Activated CD8-positive, alpha-beta memory T cell treated with anti-CD3 and anti-CD28 coated beads, Interleukin-2, amount 10 ng/mL, durations not matched to agents 7 days and 5 days (primary cell): ENCODE measurements at places on chromosomes 12 and 14.

DNA sequence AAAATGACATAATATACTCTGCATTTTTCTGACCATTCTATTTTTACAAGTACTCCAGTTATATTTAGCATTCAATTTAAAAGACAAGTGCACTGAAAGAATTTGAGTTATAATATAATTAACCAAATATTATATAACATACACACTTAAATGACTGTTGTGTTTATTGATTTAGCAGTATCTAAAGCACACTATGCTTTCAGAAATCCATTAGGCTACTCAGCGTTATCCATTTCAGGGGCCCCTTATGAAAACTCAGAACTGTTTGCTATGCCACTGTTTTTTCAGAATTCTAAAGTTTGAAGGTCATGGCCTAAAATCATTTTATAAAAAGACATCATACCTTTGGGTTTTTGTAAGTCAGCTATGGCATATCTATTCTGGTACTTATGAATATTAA, 57.1 kb downstream of the HECTD4 start:
- H3K36me3 ChIP-seq: no peaks in the 10 kb centered on the region
- no peak overlapping the region for H3K27ac ChIP-seq
- H3K4me3 ChIP-seq: no peak overlapping the region
- peaks cover 5% of the 10 kb centered on the region for H3K4me1 ChIP-seq
- no peak for DNase-seq

DNA sequence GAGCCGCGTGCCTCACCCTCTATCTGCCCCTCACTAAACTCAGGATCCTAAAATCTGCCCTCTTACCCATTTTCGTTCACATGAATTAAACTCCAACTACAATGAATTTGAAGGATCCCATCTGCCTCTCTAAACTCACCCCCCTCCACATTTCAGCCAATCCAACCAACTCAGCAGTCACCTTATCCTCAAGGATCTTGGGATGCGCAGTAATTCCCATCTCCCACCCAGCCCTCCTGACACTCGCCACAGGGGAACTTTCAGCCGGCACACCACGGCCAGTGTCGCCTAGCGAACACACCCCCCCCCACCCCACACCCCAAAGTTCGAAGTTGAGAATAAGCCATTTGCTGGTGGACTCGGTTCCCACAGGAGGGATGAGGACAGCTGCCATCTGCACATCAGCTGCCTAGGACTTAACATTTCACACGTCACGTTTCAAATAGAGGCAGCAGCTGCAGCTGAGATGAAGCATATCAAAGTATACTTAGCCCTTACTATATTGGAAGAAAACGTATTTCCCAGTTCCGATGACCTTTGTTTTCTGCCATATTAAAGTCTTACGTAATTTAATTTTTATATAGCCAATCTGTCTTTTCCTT, 8.7 kb upstream of the SELPLG start:
- DNase-seq: no peak
- peaks cover 25% of the 10 kb centered on the region for H3K4me1 ChIP-seq
- no peaks in the 10 kb centered on the region for H3K27me3 ChIP-seq
- H3K4me3 ChIP-seq: no peak overlapping the region

GRCh38 chr12:52032446-52032803, 18.8 kb upstream of the NR4A1 start:
- peak overlapping the region; percentile 64 for H3K27ac ChIP-seq
- no peaks in the 10 kb centered on the region for H3K36me3 ChIP-seq
- H3K4me1 ChIP-seq: peaks cover 24% of the 10 kb centered on the region
- peak overlapping the region; percentile 61 for H3K4me3 ChIP-seq
- H3K27me3 ChIP-seq: peaks cover 18% of the 10 kb centered on the region
- no peak for DNase-seq

DNA sequence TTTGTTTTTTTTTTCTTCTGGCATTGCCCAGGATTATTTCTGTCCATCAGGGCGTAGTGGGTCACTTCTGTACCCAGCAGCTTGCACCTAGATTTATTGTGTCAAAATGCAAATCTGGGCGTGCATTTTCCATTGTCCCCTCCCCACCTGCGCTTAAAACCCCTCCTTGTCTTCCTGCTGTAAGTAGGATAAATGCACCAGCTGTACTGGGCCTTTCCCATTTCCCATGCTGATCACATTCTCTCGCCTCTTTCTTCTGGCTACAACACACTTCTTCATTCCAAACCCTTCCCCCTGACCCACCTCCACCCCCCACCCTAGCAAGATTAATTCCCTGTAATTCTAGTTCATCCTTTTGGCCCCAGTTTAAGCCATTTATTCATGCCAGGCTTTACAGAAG, 128.0 kb downstream of the ETV6 start:
- H3K27ac ChIP-seq: no peak overlapping the region
- H3K4me3 ChIP-seq: no peak overlapping the region
- H3K36me3 ChIP-seq: peaks cover 14% of the 10 kb centered on the region
- no peak for DNase-seq
- H3K4me1 ChIP-seq: peaks cover 26% of the 10 kb centered on the region

- peaks cover 6% of the 10 kb centered on the region for H3K27me3 ChIP-seq
- H3K27ac ChIP-seq: peak within 1 kb of the TSS; percentile 56
- peaks cover 2% of the 10 kb centered on the region for H3K36me3 ChIP-seq
These were observed at the start of gene CDKL1 for GRCh38 chr14:50396631-50397389. CDKL1 (minus strand) TSS chr14:50396881; CDS start chr14:50395868, 1,013 bp downstream.

- no peak for DNase-seq
- H3K27me3 ChIP-seq: peaks cover 50% of the 10 kb centered on the region
- H3K36me3 ChIP-seq: peaks cover 1% of the 10 kb centered on the region
- no peak overlapping the region for H3K4me3 ChIP-seq
These were observed 10.9 kb upstream of the ZNF705A start for GRCh38 chr12:8145754-8146441.

DNA sequence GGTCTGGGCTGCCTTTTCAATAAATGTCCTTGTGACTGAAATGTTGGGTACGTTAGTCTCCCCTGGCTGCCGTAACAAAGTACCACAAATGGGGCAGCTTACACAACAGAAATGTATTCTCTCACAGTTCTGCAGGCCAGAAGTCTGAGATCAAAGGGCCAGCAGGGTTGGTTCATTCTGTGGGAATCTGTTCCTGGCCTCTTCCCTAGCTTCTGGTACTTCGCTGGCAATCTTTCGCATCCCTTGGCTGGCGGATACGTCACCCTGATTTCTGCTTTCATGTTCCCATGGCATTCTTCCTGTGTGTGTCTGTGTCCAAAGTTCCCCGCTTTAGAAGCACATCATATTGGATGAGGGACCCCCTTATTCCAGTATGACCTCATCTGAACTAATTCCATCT, 95.8 kb upstream of the NCOR2 start:
- no peak overlapping the region for H3K4me3 ChIP-seq
- no peaks in the 10 kb centered on the region for H3K36me3 ChIP-seq
- H3K27me3 ChIP-seq: peaks cover 4% of the 10 kb centered on the region
- no peak for DNase-seq
- no peak overlapping the region for H3K27ac ChIP-seq

GRCh38 chr12:108076556-108076955, 52.5 kb upstream of the WSCD2 start:
- no peak overlapping the region for H3K4me3 ChIP-seq
- no peak overlapping the region for H3K27ac ChIP-seq
- no peaks in the 10 kb centered on the region for H3K4me1 ChIP-seq
- no peaks in the 10 kb centered on the region for H3K36me3 ChIP-seq
- DNase-seq: no peak

DNA sequence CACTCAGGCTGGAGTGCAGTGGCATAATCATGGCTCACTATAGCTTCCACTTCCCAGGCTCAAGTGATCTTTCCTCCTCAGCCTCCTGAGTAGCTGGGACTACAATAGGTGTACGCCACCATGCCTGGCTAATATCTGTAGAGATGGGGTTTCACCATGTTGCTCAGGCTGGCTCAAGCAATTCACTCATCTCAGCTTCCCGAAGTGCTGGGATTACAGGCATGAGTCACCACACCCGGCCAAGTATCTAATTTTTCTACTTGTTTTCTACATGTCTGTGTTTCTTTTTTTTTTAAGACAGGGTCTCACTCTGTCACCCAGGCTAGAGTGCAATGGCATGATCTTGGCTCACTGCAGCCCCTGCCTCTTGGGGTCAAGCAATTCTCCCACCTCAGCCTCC, 119.7 kb upstream of the MED13L start:
- H3K4me3 ChIP-seq: no peak overlapping the region
- H3K36me3 ChIP-seq: no peaks in the 10 kb centered on the region
- H3K4me1 ChIP-seq: peaks cover 2% of the 10 kb centered on the region
- no peak overlapping the region for H3K27ac ChIP-seq
- H3K27me3 ChIP-seq: peaks cover 13% of the 10 kb centered on the region

GRCh38 chr12:79587368-79587767, 103.4 kb downstream of the PAWR start:
- H3K27me3 ChIP-seq: no peaks in the 10 kb centered on the region
- no peaks in the 10 kb centered on the region for H3K4me1 ChIP-seq
- no peak overlapping the region for H3K4me3 ChIP-seq

DNA sequence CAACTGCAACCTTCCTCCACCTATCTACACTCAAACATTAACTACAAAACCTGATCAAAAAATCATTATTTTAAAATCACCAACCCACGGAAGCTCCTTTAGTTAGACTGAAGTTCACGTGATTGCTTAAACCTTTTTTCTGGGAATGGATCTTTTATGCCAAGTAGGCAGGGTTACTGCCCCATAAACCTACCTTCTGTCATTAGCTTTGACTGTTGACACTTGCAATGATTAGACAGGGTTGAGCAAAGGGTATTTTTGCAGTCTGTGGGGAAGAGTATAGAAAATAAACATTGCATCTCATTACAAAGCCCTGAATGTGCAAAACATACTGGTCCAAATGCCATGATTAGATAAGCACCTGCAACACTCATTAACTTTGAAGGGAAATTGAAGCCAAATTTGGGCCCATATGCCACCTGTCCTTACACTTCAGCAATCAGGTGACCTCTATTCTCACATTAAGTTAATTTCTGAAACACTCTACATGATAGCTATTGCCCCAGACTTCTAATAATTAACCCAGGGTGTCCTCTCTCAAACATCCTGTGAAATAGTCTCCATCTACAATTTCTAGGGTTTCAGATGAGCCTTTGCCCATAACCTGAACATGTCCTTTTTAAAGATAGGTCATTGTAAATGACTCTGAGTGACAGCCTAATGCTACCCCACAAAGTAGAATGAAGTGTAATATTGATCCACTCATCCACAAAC, 156.0 kb upstream of the PLEKHG7 start:
- H3K4me1 ChIP-seq: peaks cover 3% of the 10 kb centered on the region
- H3K36me3 ChIP-seq: peaks cover 5% of the 10 kb centered on the region
- no peak overlapping the region for H3K27ac ChIP-seq
- H3K27me3 ChIP-seq: no peaks in the 10 kb centered on the region

DNA sequence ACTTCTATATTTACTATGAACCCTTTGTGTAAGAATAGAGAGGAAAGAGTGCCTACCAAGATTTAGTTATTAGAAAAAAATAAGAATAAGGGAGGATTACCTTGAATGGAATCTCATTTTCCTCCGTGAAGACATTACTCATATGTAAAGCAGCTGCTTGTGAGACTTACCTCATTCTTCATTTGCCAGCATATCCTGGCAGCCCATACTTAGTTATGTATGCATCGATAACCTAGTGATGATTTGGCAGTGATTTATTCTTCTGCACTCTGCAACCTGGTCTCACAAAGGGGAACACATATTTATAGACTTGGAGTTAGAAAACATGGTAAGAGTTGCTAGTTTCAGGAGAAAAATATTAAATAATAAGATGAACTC, 56.8 kb downstream of the LRFN5 start:
- H3K27me3 ChIP-seq: no peaks in the 10 kb centered on the region
- H3K27ac ChIP-seq: no peak overlapping the region
- H3K36me3 ChIP-seq: no peaks in the 10 kb centered on the region

- DNase-seq: no peak
- peaks cover 26% of the 10 kb centered on the region for H3K36me3 ChIP-seq
- peaks cover 44% of the 10 kb centered on the region for H3K4me1 ChIP-seq
- H3K27me3 ChIP-seq: no peaks in the 10 kb centered on the region
These were observed 227.6 kb upstream of the FOXN3 start for GRCh38 chr14:89644641-89645040.

- H3K4me1 ChIP-seq: no peaks in the 10 kb centered on the region
- H3K36me3 ChIP-seq: no peaks in the 10 kb centered on the region
- H3K27ac ChIP-seq: no peak overlapping the region
- no peaks in the 10 kb centered on the region for H3K27me3 ChIP-seq
- DNase-seq: no peak
These were observed 12.5 kb downstream of the ISM2 start for GRCh38 chr14:77485901-77486678.

GRCh38 chr14:35365130-35366055, 39.2 kb downstream of the NFKBIA start:
- no peaks in the 10 kb centered on the region for H3K27me3 ChIP-seq
- peak overlapping the region; percentile 54 for H3K27ac ChIP-seq
- peaks cover 36% of the 10 kb centered on the region for H3K4me1 ChIP-seq
- H3K4me3 ChIP-seq: no peak overlapping the region
- H3K36me3 ChIP-seq: no peaks in the 10 kb centered on the region

- no peak overlapping the region for H3K27ac ChIP-seq
- H3K27me3 ChIP-seq: peaks cover 2% of the 10 kb centered on the region
- no peak for DNase-seq
- H3K4me1 ChIP-seq: peaks cover 8% of the 10 kb centered on the region
- H3K4me3 ChIP-seq: no peak overlapping the region
These were observed 8.2 kb upstream of the RNASE9 start for GRCh38 chr14:20569066-20569465.

DNA sequence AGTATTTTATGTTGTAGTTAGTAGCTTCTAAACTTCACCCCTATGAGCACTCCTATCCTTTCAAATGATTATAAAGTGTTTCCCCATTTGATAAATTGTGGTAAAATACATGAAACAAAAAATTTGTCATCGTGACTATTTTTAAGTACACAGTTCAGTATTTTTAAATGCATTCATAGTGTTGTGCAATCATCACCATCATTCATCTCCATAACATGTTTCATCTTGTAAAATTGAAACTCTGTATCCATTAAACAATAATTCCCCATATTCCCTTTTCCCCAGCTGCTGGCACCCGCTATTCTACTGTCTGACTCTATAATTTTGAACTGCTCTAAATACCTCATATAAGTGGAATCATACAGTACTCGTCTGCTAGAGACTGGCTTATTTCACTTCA, 52.5 kb downstream of the ATP23 start:
- H3K4me3 ChIP-seq: no peak overlapping the region
- no peaks in the 10 kb centered on the region for H3K36me3 ChIP-seq
- no peaks in the 10 kb centered on the region for H3K4me1 ChIP-seq
- no peak for DNase-seq
- H3K27me3 ChIP-seq: no peaks in the 10 kb centered on the region

- DNase-seq: no peak
- H3K36me3 ChIP-seq: peaks cover 48% of the 10 kb centered on the region
- peaks cover 11% of the 10 kb centered on the region for H3K4me1 ChIP-seq
- no peak overlapping the region for H3K4me3 ChIP-seq
- peaks cover 4% of the 10 kb centered on the region for H3K27me3 ChIP-seq
These were observed 353.9 kb downstream of the PCNX1 start for GRCh38 chr14:71261206-71261605.

DNA sequence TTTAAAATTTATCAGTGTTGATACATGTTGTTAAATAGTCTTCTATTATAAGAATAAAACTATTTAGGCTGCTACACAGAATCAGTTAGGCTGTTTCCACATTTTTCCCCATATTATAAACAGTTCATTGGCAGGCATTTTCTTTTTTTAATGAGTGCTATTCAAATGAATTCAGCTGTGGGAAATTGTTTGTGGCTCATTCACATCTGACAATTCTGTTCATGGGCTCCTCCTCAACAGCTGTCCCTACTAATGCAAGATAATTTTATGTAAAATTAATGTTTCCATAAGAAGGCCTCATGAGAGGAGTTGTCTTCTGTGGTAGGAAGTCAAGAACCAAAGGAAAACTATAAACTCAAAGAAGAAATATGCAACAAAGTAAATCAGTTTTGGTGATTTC, 218.0 kb downstream of the PPFIA2 start:
- no peak overlapping the region for H3K27ac ChIP-seq
- no peaks in the 10 kb centered on the region for H3K27me3 ChIP-seq
- no peak overlapping the region for H3K4me3 ChIP-seq
- no peaks in the 10 kb centered on the region for H3K4me1 ChIP-seq
- H3K36me3 ChIP-seq: no peaks in the 10 kb centered on the region
